ENCODE measurements at places on chromosomes 16 and 17.

DNA sequence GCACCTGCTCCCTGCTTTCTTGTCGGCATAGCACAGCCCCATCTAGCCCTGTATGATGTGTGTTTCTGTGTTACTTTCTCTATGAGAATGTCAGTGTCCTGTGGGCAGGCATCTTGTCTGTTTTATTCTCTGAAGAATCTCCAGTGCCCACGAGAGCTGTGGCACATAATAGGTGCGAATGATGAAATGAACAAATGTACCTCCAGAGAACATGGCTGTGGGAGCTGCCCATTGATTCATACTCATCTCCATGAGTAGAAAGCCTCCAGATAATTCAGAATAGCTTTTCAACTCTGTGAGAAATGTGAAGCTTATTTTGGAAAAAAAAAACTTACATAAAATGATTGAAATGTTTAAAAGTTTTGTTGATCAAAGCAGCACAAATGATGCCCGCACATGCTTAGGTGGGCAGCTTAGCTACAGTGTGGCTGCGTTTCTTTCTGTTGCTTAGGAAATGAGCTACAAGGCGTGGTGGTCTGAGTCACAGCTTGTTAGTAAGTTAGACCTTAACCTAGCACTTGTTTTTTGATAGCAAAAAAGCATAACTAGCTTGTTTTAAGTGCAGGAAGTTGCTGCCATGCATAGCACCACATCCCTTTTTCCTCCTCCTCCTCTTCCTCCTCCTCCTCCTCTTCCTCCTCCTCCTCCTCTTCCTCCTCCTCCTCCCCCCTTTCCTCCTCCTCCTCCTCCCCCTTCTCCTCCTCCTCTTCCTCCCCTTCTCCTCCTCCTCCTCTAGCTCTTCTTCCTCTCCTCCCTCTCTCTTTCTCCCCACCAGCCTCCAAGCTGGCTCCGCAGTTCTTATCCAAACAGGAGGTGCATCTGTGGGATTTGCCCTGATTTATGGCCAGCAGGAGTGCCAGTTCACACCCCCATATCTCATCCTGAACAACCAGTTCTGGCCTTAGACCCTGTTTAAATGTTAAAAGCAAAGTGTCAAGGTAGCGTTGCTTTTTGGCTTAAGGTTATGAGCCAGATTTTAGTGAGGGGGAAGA is 221.5 kb downstream of the IRF8 start:
- no peak for DNase-seq

DNA sequence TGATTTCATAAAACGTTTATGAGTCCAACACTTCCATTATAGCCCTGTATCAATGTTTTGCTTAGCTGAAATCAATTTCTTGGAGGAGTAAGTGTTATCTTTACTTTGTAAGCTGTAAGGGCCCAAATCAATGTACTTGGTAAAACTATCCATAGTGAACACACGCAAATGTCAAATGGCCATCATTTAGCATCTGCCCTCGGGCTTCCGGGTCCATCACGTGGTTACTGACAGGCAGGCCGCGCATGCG is 687 bp upstream of the NARF start:
- DNase-seq: no peak

GRCh38 chr17:49834118-49834743 is 13.6 kb downstream of the TAC4 start:
- DNase-seq: no peak

DNA sequence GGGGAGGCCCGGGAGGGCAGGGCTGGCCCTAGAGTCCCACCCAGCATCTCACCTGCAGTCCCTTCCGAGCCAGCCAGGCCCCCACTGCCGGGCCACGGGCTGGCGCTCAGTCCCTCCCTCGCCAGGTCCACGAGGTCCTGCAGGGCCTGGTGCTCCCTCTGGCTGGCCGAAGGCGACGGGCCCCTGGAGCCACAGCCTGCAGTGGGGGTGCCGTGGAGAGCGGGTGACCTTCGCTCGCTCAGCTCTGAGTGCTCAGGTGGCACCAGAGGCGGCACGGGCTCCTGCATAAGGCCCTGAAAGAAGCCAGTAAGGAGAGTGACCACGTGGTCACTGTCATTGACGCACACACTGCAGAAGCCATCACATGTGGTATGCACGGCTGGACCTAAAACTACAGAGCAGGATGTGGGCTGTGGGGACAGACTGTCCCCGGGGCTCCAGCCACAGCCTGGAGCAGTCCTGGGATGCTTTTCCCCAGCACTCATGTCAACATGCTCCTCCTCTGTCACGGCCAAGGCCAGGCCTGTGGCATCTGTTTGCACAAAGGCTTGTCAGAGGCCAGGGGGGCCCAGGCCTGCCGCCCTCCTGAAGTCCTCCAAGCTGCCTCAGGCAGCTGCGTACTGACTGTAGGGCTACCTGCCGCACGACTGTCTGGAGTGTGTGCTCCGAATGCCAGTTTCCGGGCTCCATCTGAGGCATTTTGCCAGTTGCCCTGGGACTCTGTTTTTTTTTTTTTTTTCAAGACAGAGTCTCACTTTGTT is 15.1 kb downstream of the SLX4 start:
- DNase-seq: no peak

GRCh38 chr16:3541527-3542155 is 35.6 kb downstream of the NLRC3 start:
- no peak for DNase-seq

GRCh38 chr16:76386784-76387183 is 109.6 kb downstream of the CNTNAP4 start:
- DNase-seq: no peak

DNA sequence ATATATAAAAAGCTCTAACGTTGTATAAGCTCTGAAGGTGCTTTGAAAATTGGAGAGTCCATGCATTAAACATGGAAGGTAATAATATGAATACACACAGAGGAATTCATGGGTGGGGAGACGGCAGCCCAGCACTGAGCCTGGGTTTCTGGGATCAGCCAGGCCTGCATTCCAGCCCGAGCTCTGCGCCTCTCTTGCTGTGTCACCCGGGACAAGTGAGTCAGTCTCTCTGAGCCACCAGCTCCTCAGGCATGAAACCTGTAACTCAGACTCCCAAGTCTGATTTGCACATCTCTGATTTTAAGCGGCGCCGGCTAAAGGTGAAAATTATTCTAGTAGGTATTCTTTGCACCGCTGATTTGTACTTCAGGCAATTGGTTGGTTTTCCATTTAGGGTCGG is 238.8 kb downstream of the MRTFB start:
- DNase-seq: no peak

DNA sequence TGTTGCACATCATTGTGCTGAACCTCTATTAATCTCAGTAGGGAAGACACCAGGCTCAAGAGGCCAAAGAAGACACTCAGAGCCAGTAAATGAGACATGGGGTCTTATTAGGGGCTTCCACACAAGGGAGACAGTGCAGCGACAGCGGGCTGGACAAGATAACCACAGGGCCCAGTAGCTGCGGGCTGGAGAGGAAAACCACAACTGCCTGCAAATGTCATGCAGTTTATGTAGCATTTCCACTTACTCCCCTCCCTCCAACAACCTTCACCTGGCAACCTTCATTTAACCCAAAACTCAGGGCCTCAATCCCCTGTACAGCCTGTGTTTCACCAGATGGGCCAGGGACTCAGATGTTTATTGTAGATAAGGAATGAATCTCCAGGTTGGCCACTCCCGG is 185.6 kb downstream of the UTP18 start:
- no peak for DNase-seq

GRCh38 chr17:82604532-82604931 is 43.7 kb downstream of the WDR45B start:
- no peak for DNase-seq

DNA sequence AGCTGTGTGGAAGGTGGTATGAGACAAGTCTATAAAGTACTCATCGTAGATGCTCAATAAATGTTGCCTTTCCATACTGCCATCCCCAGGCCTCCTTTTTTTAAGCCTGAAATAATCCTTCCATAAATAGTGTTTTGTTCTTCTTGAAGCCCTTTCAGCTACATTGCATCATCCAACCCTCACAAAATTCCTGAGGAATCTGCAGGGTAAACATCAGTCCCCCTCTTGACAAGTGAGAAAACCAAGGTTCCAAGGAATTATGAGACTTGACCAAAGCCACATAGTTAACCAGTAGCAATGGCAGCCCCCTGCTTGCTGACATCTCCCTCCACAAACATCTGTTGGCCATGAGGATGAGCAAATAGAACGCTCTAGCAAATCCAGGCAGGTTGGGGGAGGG is 89.7 kb upstream of the CCL1 start:
- DNase-seq: no peak

GRCh38 chr17:77619326-77619725 is 339.2 kb upstream of the TNRC6C start:
- DNase-seq: no peak
